ENCODE measurements at places on chromosomes 2 and 18.

GRCh38 chr2:215460682-215461382, 25.0 kb upstream of the FN1 start:
- DNase-seq: no peak

GRCh38 chr18:23757437-23757733, 68.1 kb downstream of the LAMA3 start:
- DNase-seq: no peak

DNA sequence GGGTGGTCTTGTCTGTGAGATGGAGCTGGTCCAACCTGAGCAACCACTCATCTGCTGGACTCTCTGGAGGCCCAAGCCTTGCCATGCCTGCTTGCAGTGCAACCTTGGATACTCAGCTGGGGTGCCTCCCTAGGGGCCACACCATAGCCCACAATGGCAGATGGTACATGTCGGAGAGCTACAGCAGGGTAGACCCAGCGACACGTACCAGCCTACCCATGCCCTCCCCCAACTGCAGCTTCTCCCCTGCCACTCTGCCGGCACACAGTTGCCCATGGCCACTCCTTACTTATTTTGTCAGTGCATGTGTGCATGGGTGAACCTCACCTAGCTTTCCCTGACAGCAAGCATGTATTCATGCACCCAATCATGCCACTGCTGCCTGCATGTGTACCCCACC, 690.9 kb downstream of the CCDC85A start:
- DNase-seq: no peak

GRCh38 chr2:195531754-195532153, 125.3 kb upstream of the SLC39A10 start:
- DNase-seq: no peak

- no peak for DNase-seq
Measured at GRCh38 chr2:201058914-201059313, 12.6 kb downstream of the HYCC2 start.

DNA sequence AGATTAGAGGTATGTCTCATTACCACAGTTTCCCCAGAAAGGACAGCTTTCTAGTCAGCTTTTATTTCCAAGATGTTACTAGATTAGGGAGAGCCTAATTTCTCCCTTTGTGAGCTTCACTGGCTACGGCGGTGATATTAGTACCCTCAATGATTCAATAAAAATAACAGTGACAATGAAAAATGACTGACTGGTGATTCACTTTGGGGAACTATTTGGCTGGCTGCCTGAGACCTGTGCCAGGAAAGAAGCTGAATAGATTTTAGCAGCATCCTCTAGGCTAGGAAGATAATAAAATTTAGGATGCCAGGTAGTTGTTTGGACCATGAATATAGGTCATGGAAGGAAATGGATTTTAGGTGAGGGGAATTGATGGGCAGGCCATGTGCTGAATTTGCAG, 178.7 kb downstream of the FMNL2 start:
- no peak for DNase-seq

GRCh38 chr2:231718799-231719198, 10.5 kb downstream of the PTMA start:
- no peak for DNase-seq

DNA sequence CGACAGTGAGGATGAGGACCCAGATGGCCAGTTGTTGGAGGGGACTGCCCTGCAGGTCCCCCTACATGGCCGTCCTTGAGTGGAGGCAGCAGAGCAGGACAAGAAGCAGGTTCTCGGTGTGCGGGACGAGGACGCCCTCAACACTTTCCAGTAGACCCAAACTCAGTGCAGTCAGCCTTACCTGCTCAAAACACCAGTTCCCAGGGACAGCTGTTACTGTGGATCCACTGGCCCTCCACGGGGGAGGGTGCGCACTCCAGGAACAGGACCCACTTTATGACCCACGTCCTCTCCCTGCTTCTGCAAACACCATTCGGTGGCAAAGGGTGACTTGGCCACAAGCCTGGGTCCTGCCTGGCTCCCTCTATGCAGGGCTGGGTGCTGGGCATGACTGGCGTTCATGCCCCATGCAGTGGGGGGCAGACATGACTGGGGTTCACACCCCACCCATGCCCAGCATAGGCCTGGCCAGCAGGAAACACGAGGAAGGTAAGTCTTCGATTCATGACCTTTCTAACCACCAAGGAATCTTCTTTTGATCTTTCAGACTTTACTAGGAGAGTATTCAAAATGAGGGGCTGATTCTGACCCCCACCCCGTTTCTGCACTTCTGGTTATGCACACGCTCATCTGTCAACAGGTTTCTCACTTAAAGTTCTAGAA, 233.7 kb downstream of the HDAC4 start:
- no peak for DNase-seq

DNA sequence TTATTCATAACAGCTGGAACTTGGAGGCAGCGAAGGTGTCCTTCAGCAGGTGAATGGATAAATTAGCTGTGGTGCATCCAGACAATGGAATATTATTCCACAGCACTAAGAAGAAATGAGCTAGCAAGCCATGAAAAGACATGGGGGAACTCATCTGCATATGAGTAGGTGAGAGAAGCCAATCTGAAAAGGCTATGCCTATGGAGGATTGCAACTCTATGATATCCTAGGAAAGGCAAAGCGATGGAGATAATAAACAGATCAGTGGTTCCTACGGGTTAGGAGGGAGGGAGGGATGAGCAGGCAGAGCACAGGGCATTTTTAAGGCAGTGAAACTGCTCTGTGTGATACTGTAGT, 66.2 kb downstream of the ODC1 start:
- DNase-seq: no peak

GRCh38 chr2:20728114-20728758, 61.3 kb downstream of the GDF7 start:
- no peak for DNase-seq

GRCh38 chr18:44789710-44790109, 109.0 kb downstream of the SETBP1 start:
- no peak for DNase-seq

GRCh38 chr2:72629062-72629461, 196.8 kb downstream of the EXOC6B start:
- no peak for DNase-seq

- DNase-seq: no peak
Measured at GRCh38 chr2:113818382-113818951, 62.0 kb upstream of the SLC35F5 start.

GRCh38 chr2:119480184-119480583, 44.1 kb downstream of the SCTR start:
- no peak for DNase-seq

DNA sequence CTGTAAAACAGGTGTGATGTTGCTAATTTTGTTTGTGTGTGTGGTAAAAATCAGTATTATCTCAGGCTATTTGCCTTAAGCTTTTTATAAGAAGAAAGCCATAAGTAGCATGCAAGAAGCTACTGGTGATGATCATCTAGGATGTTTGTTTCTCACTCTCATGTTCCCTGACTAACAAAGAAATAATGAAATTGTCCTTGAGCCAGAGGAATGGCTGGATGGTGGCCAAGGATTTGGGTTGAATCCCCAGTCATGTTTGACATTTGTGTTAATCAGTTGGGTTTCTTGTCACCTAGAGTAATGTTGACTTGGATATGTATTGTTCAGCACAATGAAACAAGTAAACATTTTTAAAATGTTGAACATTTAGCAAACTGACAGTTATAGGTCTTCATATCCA, 496.8 kb upstream of the ZEB2 start:
- no peak for DNase-seq

GRCh38 chr2:198113316-198113715, 308.9 kb downstream of the PLCL1 start:
- no peak for DNase-seq

DNA sequence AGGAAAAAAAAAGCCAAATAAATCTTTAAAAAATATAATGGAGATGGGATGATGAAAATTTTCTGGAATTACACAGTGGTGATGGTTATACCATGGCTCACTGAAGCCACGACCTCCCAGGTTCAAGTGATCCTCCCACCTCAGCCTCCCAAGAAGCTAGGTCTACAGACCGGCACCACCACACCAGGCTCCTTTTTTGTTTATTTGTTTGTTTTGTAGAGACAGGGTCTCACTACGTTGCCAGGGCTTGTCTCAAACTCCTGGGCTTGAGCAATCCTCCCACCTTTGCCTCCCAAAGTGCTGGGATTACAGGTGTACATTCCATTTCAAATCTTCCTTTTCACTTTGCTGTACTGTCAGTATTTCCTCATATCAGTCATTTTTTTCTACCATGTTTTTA, 61.7 kb downstream of the CHRNA1 start:
- DNase-seq: no peak

GRCh38 chr2:121603185-121603584, 46.1 kb downstream of the CLASP1 start:
- no peak for DNase-seq

DNA sequence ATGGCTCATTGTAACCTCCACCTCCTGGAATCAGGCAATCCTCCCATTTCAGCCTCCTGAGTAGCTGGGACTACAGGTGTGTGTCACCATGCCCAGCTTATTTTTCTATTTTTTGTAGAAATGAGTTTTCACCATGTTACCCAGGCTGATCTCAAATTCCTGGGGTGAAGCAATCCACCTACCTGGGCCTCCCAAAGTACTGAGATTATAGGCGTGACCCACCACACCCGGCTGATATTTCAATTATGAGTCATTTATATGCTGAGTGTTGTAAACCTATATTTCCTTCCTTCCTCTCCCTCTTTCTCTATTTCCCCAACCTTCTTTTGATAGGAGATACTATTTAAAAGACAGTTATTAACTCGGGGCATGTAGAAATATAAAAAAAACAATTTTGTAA, 469.6 kb upstream of the ID2 start:
- no peak for DNase-seq

- no peak for DNase-seq
Measured at GRCh38 chr18:2569338-2570207, 1.7 kb downstream of the METTL4 start.

- no peak for DNase-seq
Measured at GRCh38 chr2:207991944-207992343, 33.4 kb downstream of the PLEKHM3 start.

DNA sequence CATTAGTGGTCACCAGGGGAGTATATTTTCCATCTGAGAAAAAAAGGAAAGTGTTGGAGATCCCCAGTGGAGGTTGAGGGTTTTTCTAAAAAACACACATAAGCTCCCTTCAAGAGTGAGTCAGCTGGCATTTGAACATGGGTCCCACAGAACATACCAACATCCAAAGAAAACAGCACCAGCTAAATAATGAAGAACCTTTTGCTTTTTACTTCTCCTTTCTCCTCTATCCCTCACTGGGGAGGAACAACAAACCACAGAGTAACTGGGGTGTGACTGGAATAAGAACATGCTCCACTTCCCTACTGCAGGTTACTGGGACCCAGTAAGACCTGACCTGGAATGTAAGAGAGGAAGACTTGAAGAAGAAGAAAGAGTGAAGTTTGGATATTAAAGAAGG, 56.5 kb upstream of the RAPH1 start:
- no peak for DNase-seq

GRCh38 chr2:115874427-115874826, 1432.0 kb downstream of the DPP10 start:
- no peak for DNase-seq

DNA sequence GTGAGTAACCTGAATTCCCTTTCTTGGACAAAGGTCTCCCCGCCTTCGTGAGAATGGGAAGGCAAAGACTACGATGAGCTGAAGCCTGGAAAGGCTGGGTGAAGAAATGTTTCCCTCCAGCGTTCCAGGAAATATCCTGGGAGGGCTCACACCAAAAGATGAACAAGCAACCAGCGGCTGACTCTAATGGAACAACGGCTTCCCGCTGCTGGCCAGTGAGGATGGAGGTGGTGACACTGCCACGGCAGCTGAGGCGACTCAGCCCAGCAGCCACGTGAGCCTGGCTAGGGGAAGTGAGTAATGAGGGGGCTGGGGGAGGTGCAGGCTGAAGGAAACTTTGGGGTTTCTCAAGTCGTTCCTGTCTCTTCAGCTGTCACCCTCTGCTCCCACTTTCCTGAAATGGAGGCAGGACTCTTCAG, 105.0 kb upstream of the SMAD7 start:
- DNase-seq: no peak

DNA sequence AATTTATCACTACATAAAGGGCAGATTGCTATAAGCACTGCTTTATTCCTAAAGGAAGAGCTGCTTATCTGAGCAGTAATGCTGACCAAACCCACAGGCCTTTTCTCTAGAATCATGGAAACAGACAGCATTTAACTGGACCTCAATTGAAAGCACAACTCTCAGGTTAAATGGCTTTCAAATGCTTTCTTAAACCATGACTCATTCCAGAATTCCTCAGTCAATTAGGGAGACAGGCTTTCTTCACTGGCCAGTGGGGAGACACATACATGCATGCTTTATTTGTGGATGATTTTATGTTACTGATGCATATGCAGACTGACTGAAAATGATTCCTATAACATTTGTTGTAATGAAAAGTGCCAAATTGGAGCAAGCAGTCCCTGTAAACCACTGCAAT, 114.6 kb downstream of the ACVR1 start:
- DNase-seq: no peak

DNA sequence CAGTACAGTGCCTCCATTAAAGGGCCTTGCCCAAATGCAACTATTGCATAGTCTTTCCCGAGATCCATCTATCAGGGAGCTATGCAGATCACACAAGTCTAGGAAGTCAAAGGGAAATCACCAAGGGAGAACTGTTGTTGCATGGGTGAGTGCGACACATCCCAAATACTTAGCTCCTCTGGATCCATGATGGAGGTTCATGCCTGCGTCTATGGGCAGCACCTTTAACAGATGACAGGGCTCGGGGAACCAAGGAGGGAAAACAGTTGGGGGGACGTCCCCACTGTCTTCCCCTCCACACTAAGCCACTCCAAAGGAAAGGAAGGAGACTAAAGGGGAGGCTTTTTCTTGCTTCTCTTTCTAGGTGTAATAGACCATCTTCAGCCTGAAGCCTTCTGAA, 552.8 kb upstream of the PKDCC start:
- no peak for DNase-seq

DNA sequence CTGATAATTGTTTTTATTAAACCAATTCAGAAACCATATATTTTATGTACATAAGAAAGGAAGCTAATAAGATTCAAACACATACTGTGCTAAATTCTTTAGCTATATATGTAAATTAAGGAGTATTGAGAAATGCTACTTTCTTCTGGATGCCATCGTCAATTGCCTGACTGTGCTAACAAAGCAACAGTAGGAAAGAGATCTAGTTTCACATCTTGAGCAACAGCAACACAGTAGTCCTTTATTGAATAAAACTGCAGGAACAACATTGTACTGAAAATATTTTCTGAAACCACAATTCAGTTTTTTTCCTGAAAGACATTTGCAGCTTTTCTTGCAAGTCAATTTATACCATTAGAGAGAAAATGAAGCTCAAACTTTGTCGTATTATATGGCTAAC, 1404.9 kb upstream of the SLC39A10 start:
- no peak for DNase-seq

DNA sequence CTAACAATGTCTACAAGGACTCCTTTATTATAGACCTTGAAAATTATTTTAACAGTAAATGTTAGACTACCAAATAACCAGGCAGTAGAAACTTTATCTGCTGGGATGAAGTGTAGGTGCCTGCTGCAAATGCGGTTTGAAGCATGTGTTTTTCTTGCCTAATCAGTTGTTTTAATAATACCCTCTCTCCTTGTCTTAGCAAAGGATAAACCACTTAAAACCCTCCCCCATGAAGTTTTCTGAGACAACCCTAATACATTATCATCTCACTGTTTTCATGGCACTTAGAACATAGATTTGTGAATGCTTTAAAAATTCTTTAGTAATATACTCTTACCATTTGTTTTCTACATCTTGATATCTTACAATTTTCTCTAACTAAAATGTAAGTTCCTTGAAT, 98.6 kb downstream of the ASXL3 start:
- no peak for DNase-seq

GRCh38 chr2:168490015-168490874, 34.2 kb downstream of the CERS6 start:
- DNase-seq: peak; percentile 22

All from stimulated activated naive CD4-positive, alpha-beta T cell treated with Interleukin-2 at 50 U/mL for 16 hours (primary cell).